Naive thymus-derived CD8-positive, alpha-beta T cell (primary cell): ENCODE measurements at places on chromosomes 5 and 9. TPM values are rescaled to one million over a fixed set of nuclear protein-coding genes. Genes with fewer than 3 reads are reported as not detected.

Gene OGN
- not detected for total RNA-seq

Gene UGT3A2
- not detected for total RNA-seq

Gene TXNDC8
- total RNA-seq: not detected

Gene PCSK5
- 22.8 TPM for total RNA-seq

- H3K4me3 ChIP-seq: no peak overlapping the region
- no peaks in the 10 kb centered on the region for H3K4me1 ChIP-seq
- no peaks in the 10 kb centered on the region for H3K36me3 ChIP-seq
- H3K27me3 ChIP-seq: no peaks in the 10 kb centered on the region
These were observed 93.6 kb downstream of the MCTP1 start for GRCh38 chr5:95191330-95191729.

DNA sequence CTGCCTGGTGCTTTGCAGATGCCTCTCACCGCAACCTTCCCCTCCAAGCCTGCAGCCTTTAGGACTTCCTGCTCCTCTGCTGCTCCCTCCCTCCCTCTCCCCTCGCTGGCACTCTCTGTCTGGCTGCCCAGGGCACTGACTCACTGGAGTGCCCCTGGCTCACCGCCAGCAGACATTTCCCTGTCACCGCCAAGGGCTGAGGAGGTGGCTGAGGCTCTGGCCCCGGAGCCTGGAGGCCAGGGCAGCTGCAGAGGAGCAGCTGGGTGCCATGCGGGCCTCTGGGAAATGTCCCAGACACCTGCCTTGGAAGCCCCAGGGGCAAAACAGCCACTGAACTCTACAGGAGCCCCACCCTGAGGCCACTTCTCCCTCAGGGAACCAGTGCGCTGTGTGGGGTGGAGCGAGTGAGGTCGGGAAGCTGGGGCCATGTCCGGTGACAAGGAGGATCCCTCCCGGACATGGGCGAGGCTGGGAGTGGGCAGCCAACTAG is 53.4 kb downstream of the TENT4A start:
- no peaks in the 10 kb centered on the region for H3K36me3 ChIP-seq
- DNase-seq: no peak
- no peak overlapping the region for H3K4me3 ChIP-seq
- no peak overlapping the region for H3K27ac ChIP-seq
- H3K4me1 ChIP-seq: peaks cover 4% of the 10 kb centered on the region

DNA sequence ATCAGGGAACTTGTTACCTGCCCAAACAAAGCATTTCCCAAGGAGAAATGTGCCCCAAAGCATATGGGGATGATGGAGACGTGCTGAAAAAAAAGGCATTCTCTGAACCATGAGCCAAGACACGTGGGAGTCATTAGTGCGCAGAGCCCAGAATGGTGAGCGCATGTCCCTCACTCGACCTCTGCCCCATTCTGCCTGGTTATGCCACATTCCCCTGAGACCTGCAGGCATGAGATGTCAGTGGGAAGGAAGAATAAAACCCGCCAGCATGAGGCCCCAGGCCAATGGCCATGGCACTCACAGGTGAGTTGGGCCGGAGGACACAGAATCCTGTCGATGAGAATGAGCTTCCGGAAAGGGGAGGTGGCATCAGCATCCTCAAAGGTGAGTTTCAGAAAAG is 228.9 kb downstream of the CDK5RAP2 start:
- H3K4me3 ChIP-seq: no peak overlapping the region
- DNase-seq: no peak
- no peak overlapping the region for H3K27ac ChIP-seq
- peaks cover 4% of the 10 kb centered on the region for H3K27me3 ChIP-seq
- H3K36me3 ChIP-seq: no peaks in the 10 kb centered on the region

DNA sequence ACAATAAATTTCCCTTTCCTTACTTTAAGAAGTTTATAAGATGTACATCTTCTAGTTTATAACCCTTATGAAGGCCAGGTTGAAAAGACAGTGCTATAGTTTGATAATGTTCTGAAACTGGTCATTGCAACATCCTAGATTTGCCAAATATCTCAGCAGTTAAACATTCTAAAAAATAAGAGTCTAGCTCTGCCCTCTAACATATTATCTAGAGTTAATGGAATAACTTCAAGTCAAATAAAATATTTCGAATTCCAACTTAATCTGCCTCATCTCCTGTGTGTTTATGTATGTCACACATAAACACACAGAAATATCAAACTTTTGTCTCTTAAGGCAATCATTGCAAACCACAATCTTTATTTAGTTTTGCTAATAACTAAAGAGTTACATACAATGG is 796.6 kb downstream of the TLE1 start:
- no peak for DNase-seq
- no peaks in the 10 kb centered on the region for H3K4me1 ChIP-seq
- H3K4me3 ChIP-seq: no peak overlapping the region
- no peak overlapping the region for H3K27ac ChIP-seq
- H3K36me3 ChIP-seq: no peaks in the 10 kb centered on the region
- no peaks in the 10 kb centered on the region for H3K27me3 ChIP-seq

Gene PCDHGA9
- 0.19 TPM for total RNA-seq
